Kasumi-1 (cell line): ENCODE measurements at places on chromosomes 2 and 18.

DNA sequence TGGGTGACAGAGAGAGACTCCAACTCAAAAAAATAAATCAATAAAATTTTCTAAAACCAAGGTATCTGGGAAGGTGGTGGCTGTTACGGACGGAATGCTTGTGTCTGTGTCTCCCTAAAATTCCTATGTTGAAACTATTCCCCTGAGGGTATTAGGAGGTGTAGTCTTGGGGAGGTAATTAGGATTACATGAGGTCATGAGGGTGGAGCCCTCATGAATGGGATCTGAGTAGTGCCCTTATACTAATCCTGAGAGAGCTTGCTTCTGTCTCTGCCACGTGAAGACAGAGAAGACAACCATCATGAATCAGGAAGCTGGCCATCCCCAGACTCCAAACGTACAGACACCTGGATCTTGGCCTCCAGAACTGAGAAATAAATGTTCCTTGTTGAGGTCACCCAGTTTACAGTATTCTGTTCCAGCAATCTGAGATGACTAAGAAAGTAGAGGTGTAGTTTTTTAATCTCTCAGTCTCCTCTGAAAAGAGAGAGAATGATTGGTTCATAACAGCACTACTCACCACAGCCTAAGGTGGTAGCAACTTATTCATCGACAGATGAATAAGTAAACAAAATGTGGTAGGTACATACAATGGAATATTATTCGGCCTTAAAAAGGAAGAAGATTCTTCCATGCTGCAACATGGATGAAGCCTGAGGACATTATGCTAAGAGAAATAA, 38.4 kb downstream of the TGFBRAP1 start:
- no peak for DNase-seq

- DNase-seq, result no peak
Observed at GRCh38 chr18:9653390-9653789, 39.0 kb upstream of the PPP4R1 start.

DNA sequence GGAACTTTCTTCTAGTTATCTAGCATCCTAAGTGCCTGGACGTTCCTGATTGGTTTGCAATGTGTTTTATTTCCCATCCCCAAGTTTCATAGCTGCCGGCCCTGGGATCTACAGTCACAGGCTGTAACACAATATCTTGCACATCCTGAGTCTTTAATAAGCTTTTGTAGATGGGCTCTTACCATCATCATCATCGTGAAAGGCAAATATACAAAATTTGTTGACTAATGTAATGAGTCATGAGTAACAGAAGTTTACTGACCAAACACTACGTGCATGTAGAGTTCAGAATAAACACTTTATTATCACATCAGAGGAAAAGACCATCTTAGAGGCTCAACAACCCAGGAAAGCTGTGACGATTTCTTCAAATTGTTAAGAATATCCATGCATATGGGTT, 8.1 kb upstream of the TYMS start:
- DNase-seq, result no peak

- no peak for DNase-seq
Observed at GRCh38 chr18:78955051-78955450, 24.6 kb upstream of the SALL3 start.

DNA sequence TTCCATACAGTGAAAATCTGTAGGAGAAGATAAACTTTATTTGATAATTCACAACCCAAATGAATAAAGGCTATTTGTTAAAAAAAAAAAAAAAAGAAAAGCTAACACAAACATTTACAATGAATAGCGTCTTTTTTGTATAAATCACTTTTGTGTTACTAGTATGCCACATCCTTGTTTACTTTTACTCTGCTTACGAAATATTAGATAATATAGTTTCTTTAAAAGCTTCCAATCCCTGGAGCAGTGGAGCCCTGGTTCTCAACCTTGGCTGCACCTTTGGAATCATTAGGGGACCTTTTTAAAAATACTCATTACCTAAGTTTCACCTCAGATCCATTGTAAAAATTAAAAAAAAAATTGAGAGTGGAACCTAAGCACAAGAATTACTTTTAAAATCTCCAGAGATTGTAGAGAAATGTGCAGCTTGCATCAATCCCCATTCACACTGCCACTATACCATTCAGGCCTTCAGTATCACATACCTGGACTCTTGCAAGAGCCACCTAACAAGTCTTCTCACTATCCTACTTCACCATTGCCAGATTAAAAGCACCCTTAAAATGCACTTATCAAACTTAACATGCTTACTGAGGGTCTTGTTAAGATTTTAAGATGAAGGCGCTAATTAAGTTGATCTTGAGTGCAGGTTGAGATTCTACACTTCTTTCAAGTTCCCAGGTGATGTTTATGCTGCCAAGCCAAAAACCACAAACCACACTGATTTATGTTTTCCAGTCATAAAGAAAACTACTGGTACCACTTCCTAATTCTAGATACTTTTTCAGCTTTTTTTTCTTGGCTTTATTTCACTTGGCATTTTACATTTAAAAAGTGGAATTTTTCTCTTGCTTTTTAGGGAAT, 59.7 kb upstream of the ZC3H15 start:
- no peak for DNase-seq

DNA sequence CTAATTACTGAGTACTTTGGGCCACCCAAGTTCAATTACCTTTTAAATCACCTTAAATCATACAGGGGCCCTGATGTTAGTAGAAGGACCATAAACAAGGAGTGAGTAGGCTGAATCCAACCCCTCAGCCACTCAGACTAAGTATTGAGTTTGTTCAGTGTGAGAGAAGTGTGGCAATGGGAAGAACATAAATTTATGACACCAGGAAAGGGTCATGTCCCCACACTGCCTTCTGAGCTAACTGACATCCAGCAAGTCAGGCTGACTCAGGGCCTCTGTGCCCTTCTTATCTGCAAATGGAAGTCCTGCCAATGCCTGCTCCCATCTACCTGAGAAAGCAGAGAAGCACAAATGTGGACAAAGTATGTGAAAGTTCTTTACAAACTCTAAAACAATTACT, 12.9 kb downstream of the PLEKHM3 start:
- no peak for DNase-seq

GRCh38 chr18:12441475-12442034, 33.8 kb downstream of the PRELID3A start:
- no peak for DNase-seq

DNA sequence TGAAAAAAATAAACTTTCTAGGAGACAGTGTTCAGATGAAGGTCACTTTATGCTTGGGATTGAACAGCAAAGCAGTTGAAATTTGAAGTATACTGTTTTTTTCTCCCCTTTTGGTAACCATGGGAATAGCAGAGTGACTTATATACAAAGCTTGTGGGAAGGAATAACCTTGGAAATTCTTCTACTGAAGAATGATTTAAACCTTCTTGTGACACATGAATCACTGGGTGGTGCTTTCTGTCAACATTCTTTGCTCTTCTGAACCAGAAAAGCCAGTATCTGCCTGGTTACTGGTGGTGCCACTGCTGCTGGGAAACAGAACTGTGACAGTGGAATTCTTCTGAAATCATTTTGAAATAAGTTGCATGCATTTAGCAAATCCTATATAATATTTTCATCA, 39.4 kb upstream of the RND3 start:
- DNase-seq, result no peak

GRCh38 chr18:50662775-50663383, 103.0 kb downstream of the MAPK4 start:
- DNase-seq, result no peak

DNA sequence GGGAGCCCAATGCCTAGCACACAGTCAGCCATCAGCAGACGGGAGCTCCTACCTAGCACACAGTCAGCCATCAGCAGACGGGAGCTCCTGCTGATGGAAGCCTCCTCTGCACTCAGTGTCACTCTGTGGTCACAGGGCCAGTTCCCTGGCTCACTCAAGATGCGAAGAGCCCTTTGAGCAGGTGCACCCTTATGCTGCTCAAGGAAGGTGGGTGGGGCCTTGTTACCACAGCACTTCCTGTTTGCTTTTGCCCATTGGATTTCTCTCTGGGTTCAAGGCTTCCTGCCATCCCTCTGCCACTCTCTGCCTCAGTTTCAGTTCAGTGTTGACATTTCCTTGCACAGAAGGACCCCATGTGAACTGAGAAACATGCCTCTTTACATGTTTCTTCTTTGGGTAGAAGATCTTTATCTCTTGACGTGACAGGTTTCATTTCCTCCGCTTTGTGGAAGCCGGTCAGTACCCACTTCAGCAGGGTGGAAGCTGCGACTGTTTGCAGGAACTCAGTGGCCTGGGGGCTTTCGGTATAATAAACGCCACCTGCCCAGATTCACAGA, 11.6 kb downstream of the TRIB2 start:
- no peak for DNase-seq

DNA sequence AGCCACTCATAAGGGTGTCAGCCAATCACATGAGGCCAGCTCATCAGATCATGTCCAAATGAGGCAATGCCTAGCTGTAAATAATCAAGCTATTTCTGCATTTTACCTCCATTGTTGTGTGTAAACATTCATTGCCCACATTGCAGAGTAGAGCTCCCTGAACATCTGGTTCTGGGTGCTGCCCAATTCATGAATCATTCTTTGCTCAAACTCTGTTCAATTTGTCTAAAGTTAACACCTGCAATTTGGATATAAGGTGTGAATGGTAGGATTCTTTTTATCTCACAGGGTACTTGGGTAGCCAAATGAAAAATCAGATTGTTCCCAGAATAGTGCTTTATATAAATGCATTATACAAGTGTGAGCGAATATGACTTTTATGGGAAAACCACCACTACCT, 345.5 kb upstream of the NT5C1B start:
- no peak for DNase-seq

GRCh38 chr2:11809586-11810236, 63.3 kb downstream of the LPIN1 start:
- DNase-seq, result no peak

- no peak for DNase-seq
Observed at GRCh38 chr2:31802711-31803110, 208.1 kb downstream of the MEMO1 start.

- DNase-seq, result peak; percentile 60
Observed at GRCh38 chr2:201191132-201191875, 8.4 kb downstream of the CASP10 start.

DNA sequence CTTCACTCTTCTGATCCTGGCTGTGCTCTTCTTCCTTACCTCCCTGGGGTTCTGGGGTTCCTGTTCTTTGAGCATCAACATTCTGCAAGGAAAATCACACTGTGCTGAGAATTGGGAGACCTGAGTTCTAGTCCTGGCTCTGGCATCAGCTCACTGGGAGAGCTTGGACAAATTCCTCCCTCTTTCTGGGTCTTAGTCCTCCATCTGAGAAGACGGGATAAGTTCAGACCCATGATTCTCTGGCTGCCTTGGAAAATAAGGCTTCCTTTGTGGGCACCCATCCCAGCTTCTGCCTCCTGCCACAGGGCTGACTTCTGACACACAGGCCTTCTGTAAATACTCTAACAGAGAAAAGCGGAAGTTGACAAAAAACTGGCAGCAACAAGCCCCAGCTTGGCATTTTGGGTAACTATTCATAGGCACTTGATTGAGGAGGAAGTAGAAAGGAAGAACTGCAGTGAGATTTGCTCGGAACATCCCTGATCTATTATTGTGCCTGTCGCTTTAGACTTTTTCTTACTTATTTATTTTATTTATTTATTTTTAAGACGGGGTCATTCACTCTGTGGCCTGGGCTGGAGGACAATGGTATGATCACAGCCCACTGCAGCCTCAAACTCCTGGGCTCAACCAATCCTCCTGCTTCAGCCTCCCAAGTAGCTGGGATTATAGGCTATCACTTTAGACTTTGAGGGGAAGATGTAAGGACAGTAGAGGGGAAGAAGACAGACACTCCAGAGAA, 7.9 kb downstream of the PCBP1 start:
- peak; percentile 98 for DNase-seq

GRCh38 chr2:236573066-236573929, 3.7 kb downstream of the ACKR3 start:
- DNase-seq, result no peak

GRCh38 chr2:71675296-71675695, 221.9 kb downstream of the DYSF start:
- DNase-seq, result no peak
